Hematopoietic multipotent progenitor cell (in vitro differentiated cells): ENCODE measurements at places on chromosomes 6 and 20. TPM values are rescaled to one million over a fixed set of nuclear protein-coding genes. Genes with fewer than 3 reads are reported as not detected.
A peak's percentile ranks its signal among the peaks of the same experiment; 100 is the strongest.

GRCh38 chr20:4195499-4195898 lies 180.1 kb upstream of the RNF24 start:
- no peak for DNase-seq

DNA sequence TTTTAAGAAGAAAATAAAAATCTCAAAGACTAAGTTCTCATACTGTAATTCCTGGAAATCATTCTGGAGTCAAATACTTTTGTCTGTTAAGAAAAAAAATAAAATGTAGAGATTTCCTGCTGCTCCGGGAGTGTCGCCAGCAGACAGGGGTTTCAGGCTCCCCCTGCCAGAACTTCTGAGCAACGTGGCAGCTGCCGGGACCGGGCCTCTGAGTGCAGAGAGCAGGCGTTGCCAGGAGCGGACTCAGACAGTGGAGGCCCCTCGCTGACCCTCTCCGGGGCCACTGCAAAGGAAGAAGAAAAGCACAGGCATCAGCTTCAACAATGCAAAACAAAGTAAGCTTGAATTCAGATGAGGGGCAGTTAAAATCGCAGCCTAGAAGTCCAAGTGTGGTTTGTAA lies 95.5 kb downstream of the THBS2 start:
- DNase-seq = no peak

ULBP3 gene
- total RNA-seq = 2.7 TPM

LBP gene
- not detected for total RNA-seq

REM1 gene
- total RNA-seq = 0.27 TPM

BPIFA2 gene
- total RNA-seq = not detected

GRCh38 chr20:709423-709822 lies 33.8 kb upstream of the SCRT2 start:
- no peak for DNase-seq

GRCh38 chr6:22737331-22737730 lies 168.0 kb downstream of the HDGFL1 start:
- DNase-seq = peak; percentile 10

TULP1 gene
- total RNA-seq = not detected

- no peak for DNase-seq
Measured at GRCh38 chr6:121339639-121340226, 5.5 kb upstream of the TBC1D32 start.

DNA sequence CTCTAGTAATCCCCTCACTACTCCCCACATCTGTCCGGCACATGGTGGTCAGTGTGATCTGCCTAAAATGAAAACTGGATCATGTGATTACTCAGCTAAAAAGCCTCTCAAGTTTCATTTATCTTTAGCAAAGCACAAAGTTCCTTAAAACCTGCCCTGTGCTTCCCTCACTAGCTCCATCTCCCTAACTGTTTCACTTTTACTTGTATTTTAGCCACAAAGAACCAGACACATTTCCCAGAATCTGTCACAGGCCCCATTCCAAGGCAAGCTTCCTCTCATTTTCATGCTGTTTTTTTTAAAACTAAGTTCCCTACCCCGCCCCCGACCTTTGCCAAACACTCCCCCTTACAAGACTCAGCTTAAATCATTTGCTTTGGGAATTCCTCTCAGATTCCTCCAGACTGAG lies 8.9 kb upstream of the IGF2R start:
- DNase-seq = no peak

- no peak for DNase-seq
Measured at GRCh38 chr6:34661357-34661756, 35.2 kb downstream of the ILRUN start.

DNA sequence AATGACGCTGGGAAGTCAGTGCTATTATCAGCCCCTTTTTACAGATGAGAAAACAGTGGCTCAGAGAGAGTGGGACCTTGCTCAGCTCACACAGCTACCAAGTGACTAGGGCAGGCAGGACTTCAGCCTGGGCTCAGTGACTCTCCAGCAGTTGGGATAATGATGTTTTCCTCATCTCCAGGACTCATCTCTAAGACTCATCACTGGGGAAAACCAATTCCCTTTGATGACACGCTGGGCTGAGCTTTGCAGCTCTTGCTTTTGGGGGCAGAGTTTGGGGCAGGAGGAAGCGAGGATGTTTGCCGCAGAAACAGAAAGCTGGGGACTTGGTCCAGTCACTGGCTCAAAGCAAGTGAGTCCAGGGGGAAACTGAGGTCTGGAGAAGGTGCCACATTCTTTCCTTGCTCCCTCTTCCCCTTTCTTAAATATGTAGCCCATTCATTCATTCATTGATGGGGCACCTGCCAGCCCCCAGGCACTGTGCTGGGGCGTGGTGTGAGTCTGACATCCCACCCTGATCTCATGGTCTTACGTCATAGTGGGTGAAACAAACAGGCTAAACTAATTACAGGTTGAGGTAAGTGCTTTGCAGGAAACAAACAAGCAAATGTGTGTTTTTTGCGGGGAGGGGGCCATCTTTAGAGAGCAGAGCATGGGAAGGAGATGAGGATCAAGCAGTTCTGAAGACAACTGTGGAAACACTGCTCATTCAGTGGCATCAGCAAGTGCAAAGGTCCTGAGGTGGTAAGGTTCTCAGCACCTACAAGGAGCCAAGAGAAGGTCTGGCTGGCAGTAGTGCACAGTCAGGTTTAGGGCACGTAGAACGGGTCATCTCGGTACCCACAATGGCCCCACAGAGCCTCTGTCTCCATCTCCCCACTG lies 74.4 kb upstream of the PMEPA1 start:
- DNase-seq = no peak

DNA sequence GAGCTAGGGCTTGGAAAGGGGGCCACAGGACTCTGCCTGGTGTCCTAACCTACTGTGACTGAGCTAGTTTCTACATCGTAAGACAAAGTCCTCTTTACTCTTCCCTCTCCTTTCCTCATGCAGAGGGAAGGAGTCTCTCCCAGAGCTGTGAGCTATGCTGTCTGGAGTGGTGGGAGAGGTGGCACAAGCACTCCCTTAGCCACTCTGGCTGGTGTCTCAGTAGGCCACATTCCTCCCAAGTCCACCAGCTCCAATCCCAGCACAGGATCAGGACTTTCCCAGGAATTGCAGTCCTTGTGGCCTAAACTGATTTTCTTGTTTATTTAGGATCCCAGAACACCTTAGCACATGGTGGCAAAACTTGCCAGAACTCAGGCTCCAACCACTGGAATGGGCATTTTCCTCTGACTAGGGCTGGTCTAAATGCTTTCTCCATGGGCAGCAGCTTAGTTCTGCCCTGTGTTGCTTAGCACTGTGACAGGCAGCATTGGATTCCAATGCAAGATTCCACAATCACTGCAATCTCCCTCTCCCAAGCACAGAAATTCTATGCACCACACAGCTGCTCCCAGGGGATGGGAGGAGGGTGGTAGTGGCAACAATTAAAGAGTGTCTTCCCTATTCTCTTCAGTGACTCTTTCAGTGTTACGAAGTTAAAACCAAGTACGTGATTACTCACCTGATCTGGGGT lies 733.3 kb downstream of the HACE1 start:
- DNase-seq = no peak

CRIP3 gene
- 0.27 TPM for total RNA-seq

OR2J3 gene
- total RNA-seq = not detected
